ENCODE measurements at places on chromosomes 6 and 20.

DNA sequence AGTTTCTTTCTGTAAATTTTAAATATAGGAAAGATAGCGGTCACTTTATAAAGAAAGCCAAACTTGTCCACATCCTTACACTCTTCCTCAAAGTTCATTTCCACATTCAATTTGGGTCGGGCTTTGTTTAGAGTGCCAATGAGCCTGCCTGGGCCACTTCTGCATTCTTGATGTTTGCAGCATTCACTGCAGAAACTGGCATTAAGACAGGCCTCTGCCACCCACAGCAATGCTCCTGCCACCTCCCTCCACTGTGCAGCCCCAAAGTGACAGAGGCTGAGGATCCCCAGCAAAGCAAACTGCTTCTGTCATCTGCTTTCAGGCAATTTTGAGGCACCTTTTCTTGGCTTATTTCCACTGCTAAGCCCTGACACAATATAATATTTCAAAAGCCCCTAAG, 61.2 kb downstream of the TNFAIP3 start:
- DNase-seq, result no peak

DNA sequence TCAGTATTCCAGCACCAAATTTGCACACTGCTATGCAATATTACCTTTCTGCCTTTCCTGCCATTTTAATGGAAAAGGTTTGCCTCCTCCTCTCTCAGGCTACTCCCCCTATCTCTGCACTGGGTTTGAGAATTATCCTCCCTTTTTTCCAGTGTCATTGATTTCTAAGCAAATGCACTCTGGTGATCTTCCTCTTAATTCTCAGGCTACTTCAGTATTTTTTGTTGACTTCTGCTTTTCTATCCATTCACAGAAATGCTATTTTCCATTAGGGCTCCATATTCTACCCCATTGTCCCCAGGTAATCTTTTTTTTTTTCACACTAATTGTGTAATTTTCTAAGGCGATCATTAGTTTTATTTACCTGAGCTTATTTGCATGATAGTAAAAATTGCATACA, 144.0 kb downstream of the GJA1 start:
- DNase-seq, result no peak

GRCh38 chr6:31569861-31570536, 2.1 kb upstream of the LTA start:
- no peak for DNase-seq

DNA sequence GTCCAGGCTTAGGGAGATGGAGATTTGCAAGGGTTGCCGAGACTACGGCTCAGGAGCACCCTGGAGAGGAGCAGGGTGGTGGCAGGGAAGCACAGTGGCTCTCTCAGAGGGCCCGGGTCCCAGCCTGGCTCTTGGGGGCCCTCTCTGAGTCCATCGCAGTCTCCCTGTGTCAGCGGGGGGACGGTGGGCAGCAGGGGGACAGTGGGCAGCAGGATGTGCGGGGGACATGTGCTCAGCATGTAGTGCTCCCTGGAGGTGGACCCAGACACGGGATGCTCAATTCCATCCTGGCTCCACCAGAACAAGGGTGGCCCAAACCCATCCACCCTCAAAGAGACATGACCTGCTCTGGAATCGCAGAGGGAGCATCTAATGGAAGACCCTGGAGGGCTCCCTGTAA, 43.0 kb upstream of the ZBP1 start:
- DNase-seq, result no peak

DNA sequence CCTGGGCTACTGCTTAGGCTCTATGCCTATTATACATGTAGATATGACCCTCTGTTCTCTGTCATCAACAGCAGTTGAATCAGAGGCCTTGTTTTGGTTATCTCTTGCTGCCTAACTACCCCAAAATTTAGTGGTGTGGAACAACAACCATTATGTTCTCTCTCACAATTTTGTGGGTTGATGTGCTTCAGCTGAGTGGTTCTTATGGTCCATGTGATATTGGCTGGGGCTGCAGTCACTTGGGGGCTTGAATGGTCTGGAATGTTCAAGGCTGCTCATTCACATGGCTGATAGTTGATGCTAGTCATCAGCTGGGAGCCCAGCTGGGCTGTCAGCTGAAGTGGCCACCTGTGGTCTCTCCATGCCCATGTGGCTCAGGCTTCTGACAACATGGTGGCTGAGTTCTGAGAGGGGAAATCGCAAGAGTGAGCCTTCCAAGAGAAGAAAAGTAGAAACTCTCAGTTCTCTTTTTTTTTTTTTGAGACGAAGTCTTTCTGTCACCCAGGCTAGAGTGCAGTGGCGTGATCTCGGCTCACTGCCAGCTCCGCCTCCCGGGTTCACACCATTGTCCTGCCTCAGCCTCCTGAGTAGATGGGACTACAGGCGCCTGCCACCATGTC, 47.8 kb downstream of the SHLD1 start:
- no peak for DNase-seq

GRCh38 chr6:89272596-89272995, 42.5 kb downstream of the GABRR2 start:
- no peak for DNase-seq

DNA sequence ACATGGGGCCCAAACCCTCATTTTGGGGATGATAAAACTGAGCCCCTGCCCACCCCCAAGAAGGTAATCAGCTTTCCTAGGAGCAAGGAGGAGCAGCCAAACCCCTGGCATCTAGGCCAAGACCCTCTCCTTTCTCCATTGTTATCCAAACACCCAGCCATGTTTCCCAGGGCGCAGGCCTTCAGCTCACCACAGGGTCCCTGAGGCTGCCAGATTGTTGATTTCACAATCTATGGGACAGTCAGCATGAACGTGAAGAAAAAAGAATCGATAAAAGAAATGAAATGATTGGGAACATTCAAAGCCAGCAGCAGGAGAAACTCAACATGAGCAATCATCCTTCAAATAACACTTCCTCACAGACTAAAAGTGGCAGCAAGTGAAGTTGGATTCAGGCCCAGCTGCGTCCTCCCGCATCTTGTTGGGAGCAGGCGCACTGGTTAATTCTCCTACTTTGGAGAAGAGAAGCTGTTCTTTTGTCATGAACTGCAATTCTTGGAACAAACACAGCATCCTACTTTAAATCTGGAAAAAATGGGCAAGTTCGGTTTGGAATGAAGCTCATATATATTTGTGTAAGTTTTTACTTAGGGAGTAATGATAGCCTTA, 241.8 kb upstream of the PRDM1 start:
- no peak for DNase-seq

- no peak for DNase-seq
Observed at GRCh38 chr6:163444077-163444476, 29.6 kb downstream of the QKI start.

- no peak for DNase-seq
Observed at GRCh38 chr20:35302421-35303335, 10.5 kb upstream of the FAM83C start.

DNA sequence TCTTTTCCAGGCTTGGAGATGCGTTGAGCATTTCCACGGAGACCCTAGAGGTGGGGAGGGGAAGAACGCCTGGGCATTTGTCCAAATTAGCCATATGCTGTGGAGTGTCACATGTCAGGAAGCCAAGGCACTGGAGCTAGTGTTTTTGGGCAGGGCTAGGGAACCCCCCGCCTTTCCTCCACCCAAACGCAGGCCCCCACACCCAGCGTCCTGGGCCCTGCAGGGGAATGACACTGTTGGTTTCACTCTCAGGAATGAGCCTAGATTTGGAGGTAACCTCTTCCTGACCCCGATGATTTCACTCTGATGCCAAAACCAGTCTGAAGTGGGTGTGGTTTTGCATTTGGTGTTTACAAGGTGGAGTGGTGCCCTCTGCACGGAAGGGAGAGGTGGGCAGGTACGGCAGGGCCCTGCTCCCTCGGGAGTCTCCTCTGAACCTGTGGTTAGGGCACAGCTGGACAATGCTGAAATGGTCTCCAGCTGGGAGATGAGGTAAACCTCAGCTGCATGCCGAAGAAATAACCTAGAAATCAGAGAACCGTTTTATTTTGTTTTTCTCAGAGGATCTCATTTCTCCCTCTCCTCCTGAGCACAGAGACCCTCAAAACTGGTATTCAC, 29.5 kb downstream of the MTHFD1L start:
- DNase-seq, result no peak

DNA sequence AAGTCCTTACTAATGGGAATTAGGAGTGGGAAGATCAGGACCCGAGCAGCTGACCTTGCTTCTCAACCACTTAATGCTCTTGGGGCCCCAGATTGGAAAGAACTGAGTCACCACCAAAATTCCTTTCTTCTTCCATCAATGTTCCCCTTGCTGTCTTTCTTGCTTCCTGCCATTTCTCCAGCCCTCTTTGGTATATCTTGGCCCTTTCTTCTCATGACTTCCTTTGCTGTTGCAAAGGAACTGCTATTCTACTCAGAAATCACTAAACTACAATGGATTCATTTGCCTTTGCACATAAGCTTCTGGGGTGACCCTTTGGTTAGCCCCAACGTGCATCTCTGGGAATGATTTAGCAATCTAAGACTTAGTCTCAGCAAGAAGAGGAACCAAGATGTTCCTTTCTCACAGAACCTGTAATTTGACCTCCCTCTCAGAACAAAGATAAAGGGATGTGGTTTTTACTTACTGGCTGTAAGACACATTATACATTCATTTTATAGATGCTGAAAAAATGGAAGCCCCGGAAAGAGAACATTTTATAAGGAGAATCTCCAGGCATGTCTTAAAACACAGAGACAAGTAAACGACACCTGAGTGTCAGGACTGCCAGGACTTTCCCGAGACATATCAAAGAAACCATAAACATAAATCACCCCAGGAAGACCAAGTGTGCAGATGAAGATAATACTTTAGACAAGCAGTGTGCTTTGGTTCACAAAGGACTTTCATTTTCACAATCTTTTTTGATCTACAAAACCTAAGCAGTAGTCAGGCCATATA, 99.0 kb upstream of the TNFAIP3 start:
- no peak for DNase-seq

Measured in T1000 (cell line).